ENCODE measurements at places on chromosomes 6 and 20.
A peak's percentile ranks its signal among the peaks of the same experiment; 100 is the strongest.

GRCh38 chr6:107114926-107115694 lies at the start of gene BEND3:
TSS of gene BEND3 (minus strand) at chr6:107115515. CDS start at chr6:107099285, 16,230 bp downstream.
- DNase-seq: no peak

- no peak for DNase-seq
Observed at GRCh38 chr6:27772261-27773001, 139.8 kb downstream of the OR2B2 start.

DNA sequence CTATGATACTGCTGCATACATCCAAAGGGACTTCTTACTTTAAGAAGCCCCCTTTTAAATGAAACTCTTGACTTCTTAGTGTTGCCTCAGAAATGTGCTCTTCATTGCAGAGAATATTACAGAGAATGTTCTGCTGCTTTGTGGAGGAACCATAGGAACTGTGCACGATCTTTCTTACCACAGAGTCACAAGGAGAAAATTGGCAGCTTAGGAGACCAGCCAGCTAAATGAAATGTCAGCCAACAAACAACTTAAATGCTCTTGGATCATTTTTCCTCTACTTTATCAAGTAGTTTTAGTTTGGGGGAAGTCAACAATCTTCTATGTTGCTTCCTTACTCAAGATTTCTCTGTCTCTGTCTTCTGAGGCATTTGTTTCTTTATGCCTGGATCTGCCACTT lies 125.9 kb upstream of the MLIP start:
- no peak for DNase-seq

- no peak for DNase-seq
Observed at GRCh38 chr6:147651249-147652063, 143.0 kb downstream of the SAMD5 start.

- DNase-seq: no peak
Observed at GRCh38 chr20:23361119-23361475, 885 bp upstream of the GZF1 start.

- DNase-seq: no peak
Observed at GRCh38 chr6:136127873-136128272, 122.2 kb downstream of the MTFR2 start.

- DNase-seq: no peak
Observed at GRCh38 chr6:31779908-31780307, 2.8 kb upstream of the VWA7 start.

- DNase-seq: no peak
Observed at GRCh38 chr20:40154514-40154913, 534.5 kb downstream of the MAFB start.

DNA sequence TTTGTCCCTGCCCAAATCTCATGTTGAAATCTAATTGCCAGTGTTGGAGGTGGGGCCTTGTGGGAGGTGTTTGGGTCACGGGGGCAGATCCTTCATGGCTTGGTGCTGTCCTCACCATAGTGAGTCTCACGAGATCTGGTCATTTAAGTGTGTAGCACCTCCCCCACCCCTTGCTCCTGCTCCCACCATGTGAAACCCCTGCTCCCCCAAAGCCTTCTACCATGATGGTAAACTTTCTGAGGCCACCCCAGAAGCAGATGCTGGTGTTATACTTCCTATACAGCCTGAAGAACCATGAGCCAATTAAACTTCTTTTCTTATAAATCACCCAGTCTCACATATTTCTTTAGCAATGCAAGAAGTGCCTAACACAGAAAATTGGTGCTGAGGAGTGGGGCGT lies 19.9 kb upstream of the THBS2 start:
- no peak for DNase-seq

DNA sequence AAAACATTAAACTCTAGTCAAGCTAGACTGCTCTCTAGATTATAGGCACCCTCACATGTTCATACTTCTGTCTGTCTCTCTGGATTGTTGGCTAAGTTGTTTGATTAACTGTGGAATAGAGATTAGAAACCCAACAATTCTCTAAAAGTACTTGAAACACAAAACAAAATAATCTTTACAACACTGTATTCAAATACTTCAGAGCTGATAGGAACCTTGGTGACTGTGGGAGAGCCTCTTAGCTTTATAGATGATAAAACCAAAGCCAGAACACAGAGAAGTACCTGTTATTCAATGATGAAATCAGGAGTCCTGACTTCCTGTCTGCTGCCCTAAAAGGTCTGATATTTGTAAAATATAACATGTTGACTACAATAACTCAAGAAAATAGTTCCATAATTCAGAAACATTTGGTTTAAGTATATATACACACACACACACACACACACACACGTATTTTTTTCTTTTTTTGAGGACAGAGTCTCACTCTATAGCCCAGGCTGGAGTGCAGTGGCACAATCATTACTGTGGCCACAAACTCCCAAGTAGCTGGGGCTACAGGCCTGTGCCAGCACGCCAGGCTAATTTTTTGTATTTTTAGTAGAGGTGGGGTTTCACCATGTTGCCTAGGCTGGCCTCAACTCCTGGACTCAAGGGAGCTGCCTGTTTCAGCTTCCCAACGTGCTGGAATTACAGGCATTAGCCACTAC lies 222.0 kb downstream of the FUT9 start:
- no peak for DNase-seq

- DNase-seq: no peak
Observed at GRCh38 chr20:25586877-25587276, 1.5 kb upstream of the NINL start.

- no peak for DNase-seq
Observed at GRCh38 chr6:19795211-19795610, 42.0 kb upstream of the ID4 start.

DNA sequence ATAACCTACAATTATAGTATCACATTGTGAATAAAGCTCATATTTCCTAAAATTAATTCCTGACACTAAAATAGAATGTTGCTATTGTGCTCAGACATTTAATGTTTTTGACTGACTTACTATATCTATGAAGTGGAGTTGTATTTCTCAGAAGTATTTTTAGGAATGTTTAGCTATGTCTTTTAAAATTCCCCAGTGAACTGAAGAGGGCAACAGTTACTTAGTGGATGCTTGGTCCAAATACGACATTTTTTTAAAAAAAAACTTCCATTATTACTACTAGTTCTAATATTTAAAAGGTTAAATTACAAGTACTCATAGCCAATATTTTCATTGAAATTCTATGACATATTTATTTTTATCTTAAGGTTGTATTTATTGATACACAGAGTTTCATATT lies 460.2 kb downstream of the COL12A1 start:
- no peak for DNase-seq

DNA sequence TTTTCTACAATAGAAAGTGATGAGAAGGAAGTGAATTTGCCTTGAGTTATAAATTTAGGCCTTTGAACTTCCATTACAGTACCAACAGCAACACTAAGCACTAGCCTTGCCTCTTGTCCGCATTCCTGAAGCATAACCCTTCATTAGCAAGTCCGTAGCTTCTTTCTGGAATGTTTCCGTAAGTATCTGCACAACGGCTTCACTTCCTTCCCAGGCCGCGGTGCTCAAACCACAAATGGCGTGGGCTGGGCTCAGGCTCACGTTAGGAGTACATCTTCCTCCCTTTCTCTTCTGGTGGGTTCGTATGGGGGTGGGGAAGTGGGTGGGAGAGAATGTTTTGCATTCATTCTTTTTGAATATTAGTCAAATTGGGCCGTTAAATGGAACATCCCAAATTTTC lies 193.8 kb upstream of the SNX9 start:
- no peak for DNase-seq

GRCh38 chr6:3970097-3970496 lies 108.8 kb downstream of the FAM217A start:
- no peak for DNase-seq

DNA sequence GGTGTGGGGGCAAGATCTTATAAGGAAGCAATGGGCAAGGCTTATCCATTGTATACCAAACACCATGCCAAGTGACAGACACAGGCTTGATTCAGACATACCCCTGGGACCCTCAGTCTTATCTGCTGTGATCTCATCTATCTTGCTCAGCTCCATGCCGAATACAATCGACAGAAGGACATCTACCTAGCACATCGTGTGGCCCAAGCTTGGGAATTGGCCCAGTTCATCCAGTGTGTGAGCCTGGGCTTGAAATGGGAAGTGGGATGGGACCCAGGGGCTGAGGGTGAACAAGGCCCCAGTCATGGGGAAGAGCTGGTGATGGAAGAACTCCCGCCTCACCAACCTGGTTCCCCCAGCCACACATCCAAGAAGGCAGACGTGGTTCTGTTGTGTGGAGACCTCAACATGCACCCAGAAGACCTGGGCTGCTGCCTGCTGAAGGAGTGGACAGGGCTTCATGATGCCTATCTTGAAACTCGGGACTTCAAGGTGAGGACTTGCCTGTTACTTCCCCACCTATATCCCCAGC lies 1.9 kb downstream of the SMPD2 start:
- DNase-seq: no peak

- DNase-seq: no peak
Observed at GRCh38 chr6:134437376-134437775, 119.5 kb upstream of the SGK1 start.

DNA sequence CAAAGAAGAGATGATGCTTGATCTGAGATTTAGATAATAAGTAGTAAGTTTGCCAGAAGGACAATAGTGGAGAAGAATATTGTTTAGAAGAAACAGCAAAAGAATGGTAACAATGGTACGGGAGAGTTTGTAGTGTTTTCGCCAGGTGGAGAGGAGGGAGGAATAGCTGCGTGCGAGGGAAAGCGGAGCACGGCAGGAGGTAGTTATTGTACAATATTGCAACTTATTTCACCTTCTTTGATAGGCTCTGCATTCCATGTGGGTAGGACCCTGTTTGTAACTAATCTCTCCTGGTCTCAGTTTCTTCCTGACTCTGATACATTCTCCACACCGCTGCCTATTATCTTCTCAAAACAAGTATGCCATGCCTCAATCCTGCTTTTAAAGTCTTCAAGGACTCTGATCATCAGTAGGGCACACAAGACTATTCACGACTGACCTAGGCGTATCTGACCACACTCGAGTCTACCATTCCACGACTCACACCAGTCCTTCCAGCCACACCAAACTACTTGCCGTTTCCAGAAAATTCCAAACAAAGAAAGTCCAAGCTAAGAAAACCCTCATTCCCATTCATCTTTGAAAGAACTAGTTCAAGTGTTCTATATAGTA lies 1.1 kb downstream of the PPIL4 start:
- no peak for DNase-seq

DNA sequence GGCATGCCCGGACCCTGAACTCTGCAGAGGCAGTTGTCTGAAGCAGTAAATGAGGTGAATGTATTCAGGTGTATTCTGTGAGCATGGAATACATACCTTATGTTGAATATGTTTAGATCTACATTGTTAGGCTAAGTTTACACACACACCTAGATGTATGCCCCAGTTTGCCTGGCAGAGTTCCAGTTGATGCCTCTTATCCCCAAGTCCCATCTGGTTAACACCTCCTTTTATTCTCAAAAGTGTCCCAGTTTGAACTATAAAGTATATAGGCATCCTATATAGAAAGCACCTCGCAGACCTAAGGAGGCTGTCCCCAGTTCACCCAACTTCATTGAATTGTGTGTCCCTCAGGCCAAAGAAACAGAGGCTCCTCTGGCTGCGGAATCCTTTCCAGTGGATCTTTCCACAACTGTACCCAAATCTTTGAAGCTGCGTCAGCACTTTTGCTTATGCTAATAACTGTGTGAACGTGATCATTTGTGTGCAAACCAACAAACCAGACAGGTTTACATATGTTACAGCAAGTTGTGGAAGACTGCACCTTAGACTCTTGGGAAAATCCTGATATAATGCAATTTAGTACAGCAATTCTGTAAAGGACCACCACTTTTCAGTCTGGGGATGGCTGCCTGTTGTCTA lies 4.8 kb upstream of the DHX35 start:
- no peak for DNase-seq

DNA sequence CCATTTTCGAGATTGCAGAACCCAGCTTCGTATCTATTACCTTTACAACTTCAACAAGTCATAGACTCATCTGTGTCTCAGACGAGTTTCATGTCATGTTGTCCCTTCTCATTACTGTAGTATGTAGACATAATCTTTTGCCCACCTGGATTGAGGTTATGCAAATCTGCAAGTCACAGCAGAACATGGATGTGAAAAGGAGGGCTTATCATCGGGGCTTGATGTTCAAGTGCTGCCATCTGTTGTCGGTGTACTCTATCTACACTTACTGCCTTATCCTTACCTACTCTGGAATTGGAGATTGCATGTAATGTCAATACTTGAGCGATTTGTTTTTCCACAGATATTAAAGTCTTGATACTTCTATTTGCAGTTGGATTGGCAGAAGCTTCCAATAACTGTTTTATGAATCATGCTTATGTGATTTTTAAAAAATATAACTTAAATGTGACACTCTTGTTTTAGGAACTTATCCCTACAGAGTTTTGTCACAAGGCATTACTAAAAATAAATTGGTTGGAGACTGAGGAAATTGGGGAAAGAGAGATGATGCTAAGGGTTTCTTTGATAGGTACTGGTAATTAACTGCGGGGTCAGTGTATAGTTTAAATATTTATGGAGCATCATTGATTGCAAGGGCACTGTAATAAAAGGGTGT lies 3.0 kb upstream of the GOPC start:
- DNase-seq: peak; percentile 68

GRCh38 chr6:131519670-131520436 lies 53.2 kb upstream of the ARG1 start:
- DNase-seq: peak; percentile 16

DNA sequence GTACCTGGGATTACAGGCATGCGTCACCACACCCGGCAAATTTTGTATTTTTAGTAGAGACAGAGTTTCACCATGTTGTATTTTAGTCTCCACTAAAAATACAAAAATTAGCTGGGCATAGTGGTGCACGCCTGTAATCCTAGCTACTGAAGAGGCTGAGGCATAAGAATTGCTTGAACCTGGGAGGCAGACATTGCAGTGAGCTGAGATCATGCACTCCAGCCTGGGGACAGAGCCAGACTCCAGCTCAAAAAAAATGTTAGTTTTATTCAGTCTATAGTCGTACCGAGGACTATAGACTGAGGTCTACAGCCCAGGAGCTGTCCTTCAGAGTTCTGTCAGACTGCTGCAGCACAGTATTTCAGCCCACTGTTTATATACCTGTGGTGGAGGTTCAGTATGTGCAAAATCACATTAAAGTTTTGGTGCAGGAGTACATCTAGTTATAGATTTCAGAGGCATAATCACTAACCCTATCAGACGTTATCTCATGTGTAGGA lies 3.6 kb upstream of the CASP8AP2 start:
- no peak for DNase-seq
